Kidney glomerular epithelial cell (primary cell): ENCODE measurements at places on chromosomes 11 and 22.

DNA sequence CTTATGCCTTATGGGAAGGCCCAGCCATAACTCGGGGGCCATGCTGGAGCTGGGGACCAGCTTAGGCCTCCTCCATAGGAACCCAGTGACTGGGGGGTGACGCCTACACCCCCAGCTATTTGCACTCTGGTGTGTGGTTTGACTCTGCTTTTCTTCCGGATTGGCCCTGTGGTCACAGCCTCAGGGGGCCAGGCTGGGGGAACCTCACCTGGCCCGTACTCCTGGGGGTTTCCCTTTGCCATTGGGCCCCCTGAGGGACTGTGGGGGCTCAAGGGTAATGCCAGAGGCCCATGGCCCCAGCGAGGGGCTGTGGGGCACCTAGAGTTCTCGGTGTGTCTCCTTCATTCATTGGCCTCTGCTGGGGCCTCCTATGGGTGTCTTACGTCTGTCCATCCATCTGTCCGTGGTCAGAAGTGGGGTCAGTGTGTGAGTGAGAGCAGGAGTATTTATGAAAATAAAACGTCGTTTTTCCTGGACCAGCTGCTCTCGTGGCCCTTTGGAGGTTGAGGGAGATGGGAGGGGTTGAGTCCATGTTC, 6.3 kb upstream of the SH3BP1 start:
- no peak for DNase-seq

DNA sequence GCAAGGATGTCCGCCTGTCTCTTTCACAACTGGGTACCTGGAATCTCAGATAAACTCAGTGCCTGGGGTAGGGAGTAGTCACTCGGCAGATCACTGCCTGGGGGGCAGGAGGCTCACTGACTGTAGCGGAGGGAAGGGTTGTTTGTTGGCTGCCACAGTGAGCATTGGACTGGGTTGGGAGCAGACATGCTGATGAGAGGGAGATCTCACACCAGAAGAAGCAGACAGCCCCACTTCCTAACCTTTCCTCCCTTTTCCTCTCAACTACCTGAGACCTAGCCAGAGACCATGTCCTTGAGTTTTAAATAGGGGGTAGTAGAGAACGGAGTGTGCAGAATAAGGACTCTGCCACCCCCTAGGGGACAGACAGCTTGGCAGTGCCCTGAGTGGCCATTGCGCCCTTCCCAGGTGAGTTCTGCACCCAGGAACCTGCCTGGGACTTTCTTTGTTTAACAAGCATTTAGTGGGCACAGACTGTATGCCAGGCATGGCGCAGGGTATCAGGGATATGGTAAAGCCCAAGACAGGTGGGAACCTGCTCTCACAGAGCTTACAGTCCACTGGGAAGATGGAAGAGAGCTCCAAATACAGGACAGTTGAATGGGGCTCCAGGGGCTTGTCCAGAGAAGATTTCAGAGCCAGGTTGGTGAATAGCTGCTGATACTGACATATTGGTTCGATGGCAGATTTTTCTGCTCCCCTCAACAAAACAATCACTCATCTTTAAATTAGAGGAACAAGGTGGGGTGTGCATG, 115.7 kb upstream of the NNMT start:
- no peak for DNase-seq

GRCh38 chr11:63870351-63871140, 31.6 kb downstream of the MARK2 start:
- DNase-seq: no peak

DNA sequence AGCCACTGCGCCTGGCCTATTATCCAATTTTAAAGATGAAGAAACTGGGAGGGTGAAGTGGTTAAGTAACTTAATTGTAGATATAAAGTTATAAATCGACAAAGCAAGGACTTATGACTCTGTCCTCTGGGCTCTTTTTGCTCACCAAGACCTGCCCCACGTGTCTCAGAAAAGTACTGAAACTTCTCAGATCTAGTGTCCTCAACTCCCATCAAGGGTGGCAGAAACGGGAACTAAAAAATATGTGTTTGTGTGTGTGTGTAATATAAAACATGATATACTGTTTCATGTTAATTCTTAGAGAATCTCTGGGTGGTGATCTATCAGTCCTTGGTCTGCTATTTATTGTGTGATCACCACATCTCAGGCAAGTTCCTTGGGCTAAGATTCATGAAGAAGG, 104.9 kb downstream of the GAB2 start:
- no peak for DNase-seq

GRCh38 chr11:113474362-113475159, 637 bp downstream of the DRD2 start:
- peak; percentile 62 for DNase-seq

DNA sequence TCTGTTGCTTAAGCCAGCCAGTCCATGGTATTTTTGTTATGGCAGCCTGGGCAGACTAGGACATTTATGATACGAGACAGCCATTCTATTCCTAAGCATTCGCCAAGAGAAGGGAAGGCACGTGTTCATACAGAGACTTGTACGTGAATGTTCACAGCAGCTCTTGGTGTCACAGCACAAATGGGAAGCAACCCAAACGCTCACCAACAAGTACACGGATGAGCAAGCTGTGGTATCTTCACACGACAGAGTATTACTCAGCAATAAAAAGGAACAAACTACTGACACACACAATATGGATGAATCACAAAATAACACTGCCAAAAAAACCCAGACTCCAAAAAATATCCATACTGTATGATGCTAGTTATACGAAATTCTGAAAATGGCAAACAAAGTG, 85.1 kb downstream of the PHF21B start:
- DNase-seq: no peak

GRCh38 chr22:20064140-20064480, 15.9 kb upstream of the DGCR8 start:
- no peak for DNase-seq

DNA sequence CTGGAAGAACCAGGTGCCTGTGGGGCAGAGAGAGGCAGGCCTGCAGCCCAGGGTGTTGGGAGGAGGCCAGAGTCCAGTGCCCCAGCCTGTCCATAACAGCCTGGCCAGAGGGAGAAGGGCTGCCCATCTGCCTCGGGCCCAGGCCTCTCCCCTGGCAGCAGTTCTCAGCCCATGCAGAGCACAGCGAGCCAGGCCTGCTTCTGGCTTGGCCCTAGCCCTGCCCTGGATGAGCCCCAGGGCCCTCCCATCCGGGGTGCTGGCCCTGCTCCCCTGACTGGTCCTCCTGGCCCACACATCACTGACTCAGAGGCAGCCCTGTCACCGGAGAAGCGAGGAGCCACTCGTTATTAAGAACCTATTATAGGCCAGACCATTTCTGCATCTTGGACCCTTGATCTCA, 19.7 kb upstream of the MYRF start:
- no peak for DNase-seq

DNA sequence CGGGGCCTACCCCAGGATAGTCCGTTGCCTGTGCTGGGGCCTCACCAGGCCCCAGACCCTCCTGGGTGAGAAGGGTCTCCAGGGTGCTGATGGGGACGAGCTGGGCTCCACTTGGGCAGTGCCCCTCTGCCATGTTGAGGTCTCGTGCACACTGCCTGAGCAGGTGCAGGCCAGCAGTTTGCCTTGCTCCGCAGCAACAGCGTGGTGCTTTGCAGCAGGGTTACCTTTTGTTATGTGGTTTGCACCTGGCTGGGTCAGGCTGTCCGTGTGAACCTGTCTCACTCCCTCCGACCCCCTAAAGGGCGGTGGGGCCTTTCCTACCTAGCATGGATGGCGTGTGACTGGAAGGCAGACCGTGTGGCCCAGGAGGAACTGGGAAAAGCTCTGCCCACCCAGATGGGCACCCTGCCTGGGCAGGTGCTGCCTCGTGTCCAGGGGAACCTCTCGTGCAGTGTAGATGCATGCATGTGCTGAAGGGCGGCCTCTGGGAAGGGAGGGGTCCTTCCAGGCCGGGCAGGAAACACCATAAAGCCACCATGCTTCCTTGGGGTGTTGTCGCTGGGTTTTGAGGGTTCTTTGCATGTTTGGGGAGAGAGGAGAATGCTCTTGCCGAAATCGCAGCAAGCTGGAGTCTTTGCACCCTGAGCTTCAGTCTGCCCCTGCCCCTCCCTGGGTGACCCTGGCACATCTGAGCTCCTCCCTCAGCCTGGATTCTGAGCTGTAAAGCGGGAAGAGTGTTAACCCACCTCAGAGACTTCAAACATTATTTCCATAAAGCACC, 75.4 kb upstream of the PPARA start:
- DNase-seq: no peak

DNA sequence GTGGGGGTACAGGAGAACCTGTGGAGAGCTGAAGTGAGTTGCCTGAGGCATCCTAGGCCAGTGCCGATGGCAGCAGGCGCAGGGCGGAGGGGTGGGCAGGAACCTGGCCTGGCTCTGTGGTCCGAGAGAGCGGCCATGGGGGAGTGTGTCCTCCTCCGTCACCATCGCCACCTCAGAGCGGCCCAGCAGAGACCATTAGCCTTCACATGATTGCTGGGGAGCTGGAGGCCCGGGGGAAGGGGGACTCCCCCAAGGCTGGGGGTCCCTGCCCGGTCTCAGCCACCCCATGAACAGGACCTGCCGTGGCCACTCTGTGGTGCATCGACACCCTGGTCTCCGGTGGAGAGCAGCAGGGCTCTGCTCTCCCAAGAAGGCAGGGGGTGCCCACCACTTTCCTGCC, 4.1 kb downstream of the OMP start:
- DNase-seq: no peak

- DNase-seq: no peak
These were observed 398 bp upstream of the FAM89B start for GRCh38 chr11:65571940-65572339.

DNA sequence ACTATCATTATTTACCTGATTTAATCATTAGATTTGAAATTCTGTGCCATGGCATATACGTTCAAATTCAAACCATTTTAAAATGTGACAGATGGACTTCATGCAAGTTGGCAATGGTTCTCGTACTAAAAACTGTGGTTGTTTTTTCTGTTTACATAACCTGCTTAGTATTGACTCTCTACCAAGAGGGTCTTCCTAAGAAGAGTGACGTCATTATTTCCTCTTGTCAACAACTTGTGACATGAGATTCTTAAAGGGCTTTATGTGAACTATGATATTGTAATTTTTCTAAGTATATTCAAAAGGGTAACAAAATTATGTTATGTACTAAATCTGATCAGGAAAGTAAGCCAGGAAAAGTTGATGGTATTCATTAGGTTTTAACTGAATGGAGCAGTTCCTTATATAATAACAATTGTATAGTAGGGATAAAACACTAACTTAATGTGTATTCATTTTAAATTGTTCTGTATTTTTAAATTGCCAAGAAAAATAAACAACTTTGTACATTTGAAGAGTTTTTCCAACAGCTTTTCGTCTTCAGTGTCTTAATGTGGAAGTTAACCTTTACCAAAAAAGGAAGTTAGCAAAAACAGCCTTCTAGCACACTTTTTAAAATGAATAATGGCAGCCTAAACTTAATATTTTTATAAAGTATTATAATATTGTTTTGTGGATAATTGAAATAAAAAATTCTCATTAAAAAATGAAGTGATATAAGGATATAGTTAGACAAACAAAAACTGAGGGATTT, 87.0 kb downstream of the GRK3 start:
- DNase-seq: no peak

DNA sequence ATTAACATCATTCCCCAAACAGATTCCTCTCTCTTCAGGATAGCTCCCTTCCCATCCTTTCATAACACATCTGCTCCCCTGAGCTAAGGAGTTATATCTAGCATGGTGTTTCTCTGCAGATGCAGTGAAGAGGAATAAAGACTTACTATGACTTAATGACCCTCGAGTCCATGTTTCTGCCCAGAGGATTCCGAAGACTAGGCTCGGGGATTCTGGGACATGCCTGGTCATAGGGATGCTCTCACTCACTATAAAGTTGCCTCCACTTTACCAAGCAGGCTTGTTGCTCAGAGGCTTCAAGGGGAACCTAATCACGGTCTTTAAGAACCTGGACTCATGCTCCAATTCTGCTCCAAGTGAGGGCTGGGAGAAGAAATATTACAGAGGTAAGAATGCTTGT, at the start of gene OR52E4:
TSS of gene OR52E4 (plus strand) at position 301 of the 400 bp plus-strand sequence. CDS start 3,664 bp downstream, outside the sequence.
- no peak for DNase-seq

DNA sequence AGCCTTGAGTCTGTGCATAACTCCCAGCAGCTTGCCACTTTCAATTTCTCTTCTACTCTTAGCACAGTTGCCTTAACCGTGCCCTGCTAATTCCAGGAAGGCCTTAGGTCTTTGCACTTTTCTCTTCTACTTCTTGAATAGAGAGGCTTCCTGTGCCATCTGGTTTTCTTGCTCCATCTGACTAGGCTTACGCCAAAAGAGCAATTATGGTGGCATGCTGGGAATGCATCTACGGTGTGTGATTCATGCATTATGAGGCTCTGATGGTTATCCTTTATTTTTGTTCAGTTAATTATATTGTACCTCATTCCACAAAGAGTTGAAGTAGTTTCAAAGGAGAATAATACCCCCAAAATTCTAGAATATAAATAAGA, 29.4 kb downstream of the SIK2 start:
- DNase-seq: peak; percentile 44

DNA sequence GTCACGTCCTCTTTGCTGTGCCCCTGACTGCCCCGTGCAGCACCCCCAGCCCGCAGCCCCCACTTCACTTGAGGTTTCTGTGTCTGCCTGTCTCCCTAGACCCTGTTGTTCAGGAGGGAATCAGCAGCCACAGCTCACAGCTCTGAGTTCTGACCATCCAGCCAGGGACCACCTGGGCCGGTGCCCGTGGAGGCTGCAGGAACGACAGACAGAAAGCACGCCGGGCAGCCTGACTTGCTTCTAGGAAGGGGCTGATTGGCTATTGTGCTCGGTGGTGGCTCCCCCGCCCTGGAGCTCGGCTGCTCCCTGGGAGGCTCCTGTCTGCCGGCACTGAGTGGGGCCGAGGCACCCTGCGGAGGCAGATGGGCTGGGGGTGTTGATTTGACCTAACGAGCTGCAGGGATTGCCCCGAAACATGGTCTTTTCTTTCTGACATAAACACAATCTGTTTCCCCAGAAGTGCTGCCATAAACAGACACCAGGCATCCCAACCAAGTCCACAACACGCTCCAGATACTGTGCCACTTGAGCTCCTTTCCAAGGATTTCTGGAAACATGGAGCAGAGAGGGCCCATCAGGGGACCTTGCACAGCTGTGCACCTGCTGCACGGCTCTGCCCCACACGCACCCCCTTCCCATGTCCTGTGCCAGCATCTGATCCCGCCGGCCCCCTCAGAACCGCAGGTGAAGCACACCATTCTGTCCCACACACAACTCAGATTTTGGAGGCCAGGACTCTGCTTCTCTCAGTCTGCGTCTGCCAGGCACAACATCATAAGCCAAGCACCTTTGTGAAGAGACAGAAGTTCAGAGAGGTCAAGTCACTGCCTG, 855.9 kb downstream of the TBC1D22A start:
- DNase-seq: no peak

DNA sequence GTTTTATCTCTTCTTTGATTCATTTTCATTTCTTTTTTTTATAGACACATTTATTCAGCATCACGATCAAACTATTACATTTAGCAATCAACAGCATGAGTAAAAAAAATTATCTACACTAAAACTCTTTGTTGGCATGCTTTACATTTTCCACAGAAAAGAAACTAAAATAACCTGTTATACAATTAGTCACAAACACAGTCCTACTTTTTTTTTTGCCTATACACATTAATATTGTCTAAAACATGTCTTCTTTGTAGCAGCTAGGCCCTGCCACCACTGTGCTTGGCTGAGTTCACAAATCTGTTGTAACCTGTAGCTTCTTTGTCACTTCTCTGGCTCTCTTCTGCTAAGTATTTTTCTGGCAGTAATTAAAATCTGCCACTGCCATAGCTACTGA, 117.0 kb downstream of the STIM1 start:
- DNase-seq: no peak
